ENCODE measurements at places on chromosomes 7 and 10. TPM values are rescaled to one million over a fixed set of nuclear protein-coding genes. Genes with fewer than 3 reads are reported as not detected.

Gene SLC13A1
- 0.18 TPM for total RNA-seq

DNA sequence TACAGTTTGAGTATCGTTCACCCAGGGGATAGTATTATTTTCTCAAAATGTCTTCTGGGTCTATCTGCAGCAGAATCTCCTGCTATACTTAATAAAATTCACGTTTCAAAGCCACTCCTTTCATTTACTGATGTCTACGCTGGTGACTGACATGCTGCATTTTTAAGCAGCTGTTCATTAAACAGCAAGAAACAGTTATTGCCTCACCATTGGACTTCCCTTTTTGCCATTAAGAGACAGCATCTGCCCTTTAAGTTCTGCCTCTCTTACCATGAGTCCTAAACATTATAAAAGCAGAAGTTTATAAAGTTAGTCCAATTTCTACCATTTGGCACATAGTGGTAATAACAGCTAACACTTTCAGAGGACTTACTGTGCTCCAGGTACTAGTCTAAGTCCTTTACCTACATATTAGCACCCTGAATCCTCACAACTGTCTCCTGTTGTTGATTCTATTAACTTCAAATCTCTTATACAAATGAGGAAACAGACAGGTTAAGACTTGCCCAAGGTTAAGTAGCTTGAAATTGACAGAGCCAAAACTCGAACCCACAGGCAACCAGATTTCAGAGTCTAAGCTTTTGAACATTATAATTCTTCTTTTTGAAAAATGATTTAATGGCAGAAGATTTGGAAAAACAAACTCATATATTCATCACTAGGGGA, 169.5 kb downstream of the SNX13 start:
- H3K4me1 ChIP-seq = peaks cover 5% of the 10 kb centered on the region
- no peak overlapping the region for H3K4me3 ChIP-seq
- no peak overlapping the region for H3K27ac ChIP-seq
- DNase-seq = peak; percentile 14
- H3K36me3 ChIP-seq = no peaks in the 10 kb centered on the region

DNA sequence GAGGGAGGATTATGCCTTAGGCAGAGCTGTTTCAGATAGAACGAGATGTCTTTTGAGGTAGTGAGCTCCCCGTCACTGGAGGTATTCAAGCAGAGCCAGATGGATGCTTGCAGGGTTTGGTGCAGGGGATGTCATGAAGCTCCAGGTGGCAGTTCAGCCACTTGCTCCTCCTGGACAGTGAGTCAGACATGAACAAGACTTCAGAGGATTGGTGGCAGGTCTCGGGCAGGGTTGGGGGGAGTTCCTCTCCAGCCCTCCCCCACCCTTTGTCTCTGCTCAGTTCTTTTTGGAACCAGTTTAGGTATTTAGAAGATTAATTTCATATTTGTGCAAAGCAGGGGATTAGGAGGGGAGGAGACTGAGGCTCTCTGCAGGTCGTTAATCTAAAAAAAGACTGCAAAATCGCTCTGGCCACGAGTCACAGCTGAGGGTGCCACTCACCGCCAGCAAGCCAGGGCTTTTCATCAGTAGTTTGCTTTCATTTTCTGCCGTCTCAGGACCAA, 21.5 kb upstream of the MYL10 start:
- no peaks in the 10 kb centered on the region for H3K4me1 ChIP-seq
- no peak overlapping the region for H3K4me3 ChIP-seq
- H3K27ac ChIP-seq = no peak overlapping the region

- H3K27me3 ChIP-seq = no peaks in the 10 kb centered on the region
- no peak overlapping the region for H3K4me3 ChIP-seq
- no peaks in the 10 kb centered on the region for H3K4me1 ChIP-seq
Observed at GRCh38 chr7:98655611-98656010, 38.5 kb downstream of the NPTX2 start.

- H3K27ac ChIP-seq = no peak overlapping the region
- no peak overlapping the region for H3K4me3 ChIP-seq
- H3K4me1 ChIP-seq = no peaks in the 10 kb centered on the region
- H3K36me3 ChIP-seq = no peaks in the 10 kb centered on the region
Observed at GRCh38 chr7:44224080-44224973, 23.5 kb downstream of the YKT6 start.

GRCh38 chr7:50634378-50634777, 69.2 kb upstream of the DDC start:
- no peak overlapping the region for H3K27ac ChIP-seq
- no peaks in the 10 kb centered on the region for H3K27me3 ChIP-seq
- DNase-seq = no peak
- no peak overlapping the region for H3K4me3 ChIP-seq

Gene PAXIP1
- 13.2 TPM for total RNA-seq

- peak overlapping the region; percentile 67 for H3K27ac ChIP-seq
- no peak overlapping the region for H3K4me3 ChIP-seq
- H3K4me1 ChIP-seq = peaks cover 77% of the 10 kb centered on the region
- no peaks in the 10 kb centered on the region for H3K36me3 ChIP-seq
- peak; percentile 95 for DNase-seq
Observed at GRCh38 chr10:119270762-119271366, 63.5 kb downstream of the GRK5 start.

Gene FOXL3
- total RNA-seq = not detected

- no peak overlapping the region for H3K27ac ChIP-seq
- peaks cover 22% of the 10 kb centered on the region for H3K4me1 ChIP-seq
- no peak for DNase-seq
- no peak overlapping the region for H3K4me3 ChIP-seq
- no peaks in the 10 kb centered on the region for H3K27me3 ChIP-seq
Observed at GRCh38 chr7:45001826-45002225, 1.8 kb downstream of the CCM2 start.

DNA sequence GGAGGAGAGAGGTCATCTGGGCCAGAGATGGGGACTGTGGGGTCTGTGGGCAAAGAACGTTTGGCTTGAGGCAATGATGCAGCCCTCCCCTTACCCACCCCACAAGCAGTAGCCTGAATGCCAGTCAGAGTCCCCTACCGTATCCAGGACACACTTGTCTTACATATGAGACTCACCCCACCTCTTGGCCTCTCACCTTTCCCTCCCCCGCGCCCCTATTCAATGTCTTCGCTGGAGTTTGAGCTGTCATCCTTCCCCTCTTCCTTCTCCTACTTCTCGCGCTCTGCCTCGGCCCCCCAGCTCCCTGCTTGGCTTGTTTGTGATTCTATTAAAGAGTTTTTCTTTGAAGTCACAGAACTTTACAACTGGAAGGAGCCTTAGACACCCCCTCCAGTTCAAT, 8.9 kb downstream of the PRRT4 start:
- no peak for DNase-seq
- H3K4me1 ChIP-seq = peaks cover 15% of the 10 kb centered on the region
- no peak overlapping the region for H3K4me3 ChIP-seq

DNA sequence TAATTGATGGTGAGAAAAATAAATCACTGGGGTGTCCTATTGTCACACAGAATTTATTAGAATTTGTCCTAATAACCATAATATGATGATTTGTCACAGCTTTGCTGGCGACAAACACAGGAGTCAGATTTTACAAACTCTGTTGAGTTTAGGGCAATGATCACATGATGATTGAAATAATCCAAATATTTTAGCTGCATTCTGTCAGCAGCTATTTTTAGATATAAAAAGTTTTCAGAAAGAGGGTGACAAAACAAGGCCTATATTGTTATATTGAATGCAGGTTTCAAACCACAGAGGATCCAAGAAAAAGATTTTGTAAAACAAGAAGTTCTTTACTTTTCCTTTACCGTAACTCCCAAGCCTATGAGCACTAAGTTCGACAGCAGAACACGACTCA, 178.8 kb downstream of the ADAM12 start:
- H3K27ac ChIP-seq = no peak overlapping the region
- no peak overlapping the region for H3K4me3 ChIP-seq
- no peaks in the 10 kb centered on the region for H3K4me1 ChIP-seq
- no peaks in the 10 kb centered on the region for H3K36me3 ChIP-seq
- no peak for DNase-seq

- H3K4me1 ChIP-seq = no peaks in the 10 kb centered on the region
- DNase-seq = no peak
- H3K36me3 ChIP-seq = peaks cover 14% of the 10 kb centered on the region
- no peak overlapping the region for H3K4me3 ChIP-seq
Observed at GRCh38 chr10:26540601-26541000, 102.5 kb downstream of the APBB1IP start.

Gene WDR11
- 44.6 TPM for total RNA-seq

Gene BMI1
- total RNA-seq = 112 TPM

- no peak overlapping the region for H3K27ac ChIP-seq
- H3K36me3 ChIP-seq = no peaks in the 10 kb centered on the region
- DNase-seq = no peak
- peaks cover 80% of the 10 kb centered on the region for H3K27me3 ChIP-seq
Observed at GRCh38 chr7:128203047-128203491, 38.0 kb upstream of the LEP start.

Gene NME8
- total RNA-seq = not detected

GRCh38 chr7:134316539-134317344, at the start of gene SLC35B4:
Gene SLC35B4, minus strand, starts transcription at chr7:134316930. Its CDS starts 179 bp downstream, at chr7:134316751.
- peak within 1 kb of the TSS; percentile 89 for H3K4me3 ChIP-seq
- no peaks in the 10 kb centered on the region for H3K36me3 ChIP-seq
- peak; percentile 99 for DNase-seq
- H3K27me3 ChIP-seq = no peaks in the 10 kb centered on the region

DNA sequence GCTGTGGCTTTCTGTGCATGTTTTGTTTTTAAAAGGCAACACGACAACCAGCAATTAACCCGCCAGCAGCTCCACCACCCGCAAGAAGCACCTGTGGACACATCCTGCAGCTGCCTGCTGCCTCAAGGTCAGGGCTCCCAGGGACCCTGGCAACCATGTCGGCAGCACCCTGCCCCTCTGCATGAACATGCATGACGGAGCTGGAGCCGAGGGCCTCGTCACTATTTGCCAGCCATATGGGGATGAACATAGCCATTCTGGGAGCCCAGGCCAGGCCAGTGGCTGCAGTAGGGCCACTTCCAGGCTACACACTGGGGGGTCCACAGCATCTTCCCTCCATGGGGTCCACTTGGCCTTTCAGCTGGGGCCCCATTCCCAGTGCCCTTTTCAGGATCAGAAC, 52.9 kb downstream of the CAMK2B start:
- H3K4me3 ChIP-seq = no peak overlapping the region
- H3K27ac ChIP-seq = no peak overlapping the region
- H3K36me3 ChIP-seq = no peaks in the 10 kb centered on the region
- H3K27me3 ChIP-seq = no peaks in the 10 kb centered on the region
- no peak for DNase-seq

DNA sequence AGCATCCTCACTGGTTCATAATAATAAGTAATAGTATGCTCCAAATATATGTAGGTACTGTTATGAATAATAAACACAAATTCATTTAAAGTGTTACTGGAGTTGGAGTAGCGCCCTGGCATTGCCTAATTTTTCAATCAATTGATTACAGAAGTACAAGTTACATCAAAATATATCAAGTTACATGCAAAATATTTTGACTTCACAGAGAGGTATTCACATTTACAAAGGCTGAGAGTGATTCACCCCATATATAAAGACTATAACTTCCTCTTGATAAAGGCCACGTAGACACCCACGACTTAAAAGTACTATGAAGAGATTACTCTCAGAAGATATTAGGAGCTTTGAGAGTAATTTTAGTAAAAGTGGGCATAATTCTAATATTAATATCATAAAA, 13.6 kb upstream of the COL17A1 start:
- no peak overlapping the region for H3K27ac ChIP-seq
- no peaks in the 10 kb centered on the region for H3K36me3 ChIP-seq
- H3K4me3 ChIP-seq = no peak overlapping the region
- H3K4me1 ChIP-seq = no peaks in the 10 kb centered on the region
- no peak for DNase-seq
- H3K27me3 ChIP-seq = no peaks in the 10 kb centered on the region

- no peaks in the 10 kb centered on the region for H3K27me3 ChIP-seq
- DNase-seq = no peak
- no peaks in the 10 kb centered on the region for H3K36me3 ChIP-seq
- peak overlapping the region; percentile 34 for H3K27ac ChIP-seq
- H3K4me3 ChIP-seq = no peak overlapping the region
Observed at GRCh38 chr7:28018856-28019465, 161.6 kb downstream of the JAZF1 start.

Gene STEAP2
- total RNA-seq = 18.5 TPM

DNA sequence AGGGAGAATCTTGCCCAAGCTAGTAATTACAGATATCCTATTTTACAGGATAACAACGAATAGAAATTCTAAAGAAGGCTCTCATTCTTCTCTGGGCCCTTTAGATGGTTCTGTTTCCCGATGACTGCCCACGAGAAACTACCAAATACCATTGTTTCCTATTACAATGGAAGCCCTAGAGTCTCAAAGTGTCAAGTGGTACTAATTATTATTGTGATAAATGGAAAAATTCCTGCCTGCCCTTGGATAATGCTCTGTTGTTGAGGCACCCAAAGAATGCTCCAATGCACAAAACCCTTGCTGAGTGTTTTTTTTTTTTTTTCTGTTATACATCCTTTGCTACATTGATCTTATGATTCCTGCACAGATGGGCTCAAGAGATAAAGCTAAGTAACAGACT, 504.5 kb downstream of the XPNPEP1 start:
- no peaks in the 10 kb centered on the region for H3K36me3 ChIP-seq
- no peaks in the 10 kb centered on the region for H3K27me3 ChIP-seq
- H3K4me1 ChIP-seq = no peaks in the 10 kb centered on the region
- no peak overlapping the region for H3K4me3 ChIP-seq

DNA sequence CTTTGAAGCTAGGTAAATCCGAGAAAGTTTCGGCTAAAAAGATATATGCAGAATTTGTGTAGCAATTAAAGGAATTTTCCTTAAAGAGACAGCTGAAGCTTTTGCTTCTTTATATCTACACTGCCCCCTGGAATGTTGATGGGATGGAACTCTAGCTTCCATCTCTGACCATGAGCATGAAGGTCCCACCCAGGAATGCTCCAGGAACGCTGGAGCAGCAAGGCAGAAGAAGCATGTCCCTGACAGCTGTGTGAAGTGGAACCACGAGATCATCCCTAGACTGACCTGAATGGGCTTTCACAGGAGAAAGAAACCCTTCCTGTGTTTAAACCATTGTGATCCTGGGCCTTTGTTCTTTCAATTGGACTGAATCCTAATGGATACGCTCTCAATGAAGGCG, 99.7 kb upstream of the NOBOX start:
- no peaks in the 10 kb centered on the region for H3K36me3 ChIP-seq
- H3K4me3 ChIP-seq = no peak overlapping the region
- H3K27ac ChIP-seq = no peak overlapping the region

DNA sequence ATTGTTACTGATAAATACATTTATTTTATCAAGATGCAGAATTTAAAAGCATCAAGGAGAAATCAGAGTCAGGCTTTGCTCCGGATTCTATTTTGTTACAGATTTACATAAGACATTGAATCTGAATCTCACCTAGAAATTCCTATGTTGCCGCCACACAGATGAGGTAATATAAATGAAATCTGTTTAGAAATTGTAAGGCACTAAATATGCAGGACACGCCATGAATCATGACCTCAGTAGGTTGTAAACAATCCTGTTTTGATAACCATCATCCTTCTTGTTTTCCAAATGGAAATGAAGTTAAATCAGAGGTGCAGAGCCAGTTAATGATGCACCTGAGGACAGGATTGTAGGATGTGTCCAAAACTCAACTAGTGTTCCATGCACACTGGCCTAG, 778.0 kb downstream of the MAGI2 start:
- H3K4me1 ChIP-seq = no peaks in the 10 kb centered on the region
- no peak overlapping the region for H3K27ac ChIP-seq
- H3K27me3 ChIP-seq = no peaks in the 10 kb centered on the region
- H3K4me3 ChIP-seq = no peak overlapping the region
- DNase-seq = no peak
- H3K36me3 ChIP-seq = no peaks in the 10 kb centered on the region

Data from stomach (tissue), 19 donors.